Mammary epithelial cell (primary cell): ENCODE measurements at places on chromosomes 4 and X. TPM values are rescaled to one million over a fixed set of nuclear protein-coding genes. Genes with fewer than 3 reads are reported as not detected.

DNA sequence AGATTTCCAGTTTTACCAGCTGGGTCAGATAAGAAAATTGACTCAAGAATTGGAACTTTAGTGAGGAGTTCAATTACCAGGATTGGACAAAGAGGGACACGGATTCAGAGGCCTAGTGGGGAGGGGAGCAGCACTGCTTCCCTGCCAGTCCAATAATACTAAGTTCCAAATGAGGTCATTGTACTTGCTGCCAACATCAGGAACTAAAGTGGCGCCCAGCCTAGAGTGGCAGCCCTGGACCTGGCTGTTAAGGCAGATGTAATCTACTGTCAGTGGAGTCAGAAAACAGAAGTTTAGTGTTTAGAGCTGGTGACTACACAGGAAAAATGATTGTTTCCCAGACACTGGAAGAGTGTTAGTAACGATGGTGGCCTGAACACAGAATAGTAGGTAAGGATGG is 42.7 kb upstream of the RAPGEF2 start:
- no peak for DNase-seq

HERC3 gene
- 36.5 and 61.5 TPM in 2 replicates for total RNA-seq

DNA sequence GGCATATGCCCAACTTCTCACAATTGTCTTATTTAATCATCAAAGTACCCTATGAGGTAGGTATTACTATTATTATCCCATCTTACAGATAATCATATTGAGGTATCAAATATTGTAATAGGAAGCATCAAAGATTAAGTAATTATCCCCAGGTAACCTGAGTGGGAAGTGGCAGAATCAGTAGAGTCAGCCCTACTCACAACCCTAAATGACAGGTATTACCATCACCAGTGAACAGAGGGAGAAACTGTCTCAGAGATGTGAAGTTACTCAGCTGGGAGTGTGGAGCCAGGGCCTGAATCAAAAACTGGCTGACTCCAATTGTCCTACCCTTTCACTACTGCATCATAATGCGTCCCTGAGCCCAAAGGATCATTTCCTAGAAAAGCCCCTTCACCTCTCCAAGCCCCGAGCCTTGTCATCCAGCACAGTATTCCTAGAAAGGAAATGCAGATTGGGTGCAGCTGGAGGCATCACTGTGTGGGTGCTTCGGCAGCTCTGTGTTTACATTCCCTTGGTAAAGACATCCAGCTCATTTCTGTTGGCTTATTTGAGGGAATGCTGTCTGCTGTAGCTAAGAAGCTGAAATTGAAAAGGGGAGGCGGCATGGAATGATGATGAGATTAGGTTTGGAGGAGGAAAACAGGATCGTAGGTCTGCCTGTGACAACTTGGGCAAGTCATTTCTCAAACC is 72.8 kb downstream of the DHX15 start:
- DNase-seq, result no peak

DNA sequence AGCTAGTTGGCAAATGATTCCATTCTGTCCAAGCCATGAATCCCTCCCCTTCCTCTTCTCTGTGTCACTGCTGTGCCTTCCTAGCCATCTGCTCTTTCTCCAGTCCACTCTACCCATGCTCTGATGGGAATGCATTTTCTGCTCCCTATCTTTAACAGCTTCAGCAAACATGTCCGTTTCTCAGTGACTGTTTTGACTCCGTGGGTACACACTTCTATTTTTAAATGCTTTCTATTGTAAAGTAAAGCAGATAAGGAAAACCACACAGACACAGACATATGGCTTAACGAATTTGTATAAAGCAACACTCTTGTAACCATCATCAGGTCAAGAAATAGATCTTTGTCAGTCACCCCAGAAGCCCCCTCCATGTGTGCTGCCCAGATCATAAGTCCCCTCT is 72.4 kb upstream of the KLHL13 start:
- DNase-seq, result no peak

- no peak for DNase-seq
These were observed 220.7 kb downstream of the ANTXR2 start for GRCh38 chr4:79852305-79852730.

DNA sequence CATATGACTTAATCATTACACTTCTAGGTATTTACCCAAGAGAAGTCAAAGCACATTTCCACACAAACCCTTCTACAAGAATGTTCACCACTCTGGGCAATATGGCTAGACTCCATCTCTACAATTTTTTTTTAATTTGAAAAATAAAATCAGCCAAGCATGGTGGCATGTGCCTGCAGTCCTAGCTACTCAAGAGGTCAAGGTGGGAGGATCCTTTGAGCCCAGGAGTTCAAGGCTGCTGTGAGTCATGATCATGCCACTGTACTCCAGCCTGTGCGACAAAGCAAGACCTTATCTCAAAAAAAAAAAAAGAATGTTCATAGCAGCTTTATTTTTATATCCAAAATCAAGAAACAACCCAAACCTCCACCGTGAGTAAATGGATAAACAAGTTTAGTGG is 70.3 kb upstream of the MBNL3 start:
- no peak for DNase-seq

DNA sequence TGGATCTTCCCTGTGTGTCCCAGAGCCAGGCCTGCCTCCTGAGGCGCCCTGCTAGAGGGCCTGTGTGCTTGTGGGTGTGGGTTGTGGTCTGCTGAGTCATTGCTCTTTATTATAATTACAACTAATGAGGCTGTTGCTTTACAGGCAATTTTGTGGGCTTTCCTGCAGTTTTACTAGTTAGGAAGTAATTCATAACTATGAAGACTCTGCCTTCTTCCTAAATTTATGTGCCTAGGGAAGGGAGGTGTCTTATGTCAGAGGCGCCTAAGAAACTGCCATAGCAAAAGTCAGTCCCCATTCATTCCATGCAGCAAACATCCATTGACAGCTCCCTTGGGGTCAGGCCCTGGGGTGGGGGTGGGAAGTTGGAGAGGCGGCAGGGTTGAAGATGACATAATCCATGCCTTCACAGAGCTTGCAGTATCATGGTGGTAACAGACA is 359.2 kb downstream of the IDS start:
- DNase-seq, result peak; percentile 38

GRCh38 chr4:94472056-94472826 is 20.5 kb downstream of the PDLIM5 start:
- DNase-seq, result peak; percentile 43

DOCK11 gene
- 1.3 TPM for total RNA-seq

TMPRSS11D gene
- not detected in 2 replicates for total RNA-seq

GRCh38 chrX:49077941-49078340 is 1.7 kb downstream of the WDR45 start:
- no peak for DNase-seq

DNA sequence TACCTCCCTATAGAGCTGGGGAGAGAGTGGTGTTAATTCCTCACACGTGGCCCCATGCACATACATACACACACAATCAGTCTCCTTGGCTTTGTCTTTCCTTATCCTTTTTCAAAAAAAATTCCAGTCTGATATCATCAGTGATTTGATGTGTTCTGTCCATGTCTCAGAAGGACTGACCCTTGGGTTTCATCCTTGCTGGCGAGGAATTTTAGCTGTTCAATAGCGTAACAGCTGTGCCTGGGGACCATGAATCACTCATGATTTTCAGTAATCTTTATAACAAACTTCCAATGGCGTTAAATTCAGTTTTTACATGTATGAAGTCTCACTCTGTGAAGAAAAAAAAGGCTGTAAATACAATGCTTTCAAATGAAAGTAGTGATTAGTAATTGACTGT is 204.6 kb downstream of the RBMX2 start:
- no peak for DNase-seq

DNA sequence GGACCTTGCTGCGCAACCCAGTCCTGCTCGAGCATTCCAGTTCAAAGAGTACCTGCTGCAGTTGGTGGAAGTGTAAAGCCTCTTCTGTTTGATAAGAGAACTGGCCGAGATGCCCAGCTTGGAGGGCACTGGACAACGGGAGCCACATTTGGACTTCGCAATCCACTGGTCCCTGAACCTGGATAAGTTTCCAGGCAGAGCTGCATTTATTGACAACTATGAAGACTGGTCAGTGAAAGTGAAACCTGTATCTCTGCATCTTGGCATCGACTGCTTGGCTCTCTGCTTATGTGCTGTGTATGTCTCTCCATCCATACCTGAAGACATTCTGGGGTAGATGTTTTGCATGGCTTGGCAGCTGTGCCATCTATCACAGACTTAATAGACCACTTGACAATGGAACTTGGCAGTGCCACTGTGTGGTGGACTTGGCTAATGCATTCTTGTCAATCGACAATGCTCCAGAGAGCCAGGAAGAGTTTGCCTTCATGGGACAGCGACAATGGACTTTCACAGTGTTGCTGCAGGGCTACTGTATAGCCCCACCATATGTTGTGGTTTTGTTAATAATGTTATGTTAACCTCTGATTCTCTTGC is 43.5 kb upstream of the ZBTB33 start:
- DNase-seq, result no peak

ZIC3 gene
- total RNA-seq, result not detected

NRK gene
- 1.5 TPM for total RNA-seq

GRCh38 chr4:23504083-23504482 is 385.8 kb downstream of the PPARGC1A start:
- DNase-seq, result no peak

DNA sequence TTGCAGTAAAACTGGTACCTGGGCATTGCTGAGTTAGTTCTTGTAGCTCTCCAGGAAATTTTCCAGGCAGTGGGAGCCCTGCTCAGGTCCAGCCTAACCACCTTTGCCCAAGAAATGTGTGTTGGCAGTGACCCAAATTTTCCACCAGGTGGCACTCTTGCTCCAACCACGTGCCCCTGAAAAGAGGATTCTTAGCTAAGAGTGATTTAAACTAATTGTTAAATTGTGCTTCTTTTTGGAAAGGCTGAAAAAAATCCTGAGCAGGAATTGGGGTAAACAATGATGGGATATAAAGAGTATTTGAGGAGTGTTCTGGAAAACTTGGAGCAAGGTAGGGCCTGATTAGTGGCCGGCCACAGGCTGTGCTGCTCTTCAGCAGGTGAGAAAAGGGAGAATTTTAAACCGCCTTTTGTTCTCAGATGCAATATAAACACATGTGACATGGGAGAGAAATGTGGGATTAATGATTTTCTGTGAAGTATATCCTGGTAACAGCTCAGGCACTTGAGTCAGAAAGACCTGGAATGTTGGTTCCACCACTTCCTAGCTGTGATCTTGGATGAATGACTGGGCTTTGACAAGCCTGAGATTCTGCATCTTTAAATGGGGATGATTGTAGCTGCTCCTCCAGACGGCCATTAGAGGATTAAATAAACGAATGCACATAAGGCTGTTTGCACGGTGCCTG is 219.6 kb downstream of the PTTG2 start:
- DNase-seq, result peak; percentile 74

GRCh38 chrX:23497919-23498318 is 163.3 kb downstream of the PTCHD1 start:
- DNase-seq, result no peak

MAGEB2 gene
- total RNA-seq, result not detected

DNA sequence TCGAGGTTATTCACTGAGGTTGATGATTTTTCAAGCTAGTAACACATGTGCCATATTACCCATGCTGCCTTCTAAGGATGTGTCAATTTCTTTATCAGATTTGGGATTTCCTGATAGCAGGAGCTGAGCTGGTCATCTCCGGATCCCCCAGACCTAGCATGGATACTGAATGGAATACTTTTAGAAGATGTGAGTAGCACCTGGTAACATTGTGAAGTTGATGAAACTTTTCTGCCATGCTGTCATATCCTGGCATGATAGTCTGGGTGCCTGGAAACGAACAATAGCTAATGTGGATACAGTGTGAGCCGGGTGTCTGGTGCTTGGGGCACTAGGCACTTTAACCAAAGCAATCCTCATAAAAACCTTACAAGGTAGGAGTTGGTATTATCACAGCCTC is 11.0 kb upstream of the CYTL1 start:
- DNase-seq, result no peak

GRCh38 chr4:8495803-8496202 is 55.2 kb downstream of the TRMT44 start:
- no peak for DNase-seq

FDCSP gene
- total RNA-seq, result not detected

- no peak for DNase-seq
These were observed 27.7 kb downstream of the NHSL2 start for GRCh38 chrX:71938371-71938770.

- DNase-seq, result peak; percentile 56
These were observed 193.0 kb upstream of the IGFBP7 start for GRCh38 chr4:57303012-57303751.

GRCh38 chrX:84156821-84157220 is 31.2 kb downstream of the RPS6KA6 start:
- no peak for DNase-seq

DNA sequence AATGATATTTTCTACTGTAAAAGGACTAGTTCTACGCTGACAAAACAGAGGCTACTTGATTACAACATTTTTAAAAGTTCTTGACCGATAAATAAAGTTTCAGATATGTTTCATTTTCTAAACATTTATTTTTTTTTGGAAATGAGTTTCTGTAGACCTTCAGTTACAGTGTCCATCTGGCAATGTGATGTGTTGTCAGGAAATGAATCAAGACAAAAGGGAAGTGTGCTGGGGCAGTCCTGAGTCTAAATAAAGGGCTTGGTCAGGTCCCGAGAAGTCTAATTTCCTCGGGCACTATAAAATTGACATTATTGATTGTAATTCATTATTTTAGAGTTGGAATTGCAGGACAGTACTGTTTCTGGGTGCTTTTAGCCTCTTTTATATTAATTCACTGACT is 57.0 kb upstream of the FTHL17 start:
- DNase-seq, result no peak

AFP gene
- total RNA-seq, result not detected in 2 replicates

GPR50 gene
- total RNA-seq, result not detected in 2 replicates

- no peak for DNase-seq
These were observed 166.1 kb downstream of the BCOR start for GRCh38 chrX:39931529-39932282.

- no peak for DNase-seq
These were observed 190.5 kb downstream of the STPG2 start for GRCh38 chr4:97952763-97953162.

GAGE13 gene
- total RNA-seq, result not detected

DNA sequence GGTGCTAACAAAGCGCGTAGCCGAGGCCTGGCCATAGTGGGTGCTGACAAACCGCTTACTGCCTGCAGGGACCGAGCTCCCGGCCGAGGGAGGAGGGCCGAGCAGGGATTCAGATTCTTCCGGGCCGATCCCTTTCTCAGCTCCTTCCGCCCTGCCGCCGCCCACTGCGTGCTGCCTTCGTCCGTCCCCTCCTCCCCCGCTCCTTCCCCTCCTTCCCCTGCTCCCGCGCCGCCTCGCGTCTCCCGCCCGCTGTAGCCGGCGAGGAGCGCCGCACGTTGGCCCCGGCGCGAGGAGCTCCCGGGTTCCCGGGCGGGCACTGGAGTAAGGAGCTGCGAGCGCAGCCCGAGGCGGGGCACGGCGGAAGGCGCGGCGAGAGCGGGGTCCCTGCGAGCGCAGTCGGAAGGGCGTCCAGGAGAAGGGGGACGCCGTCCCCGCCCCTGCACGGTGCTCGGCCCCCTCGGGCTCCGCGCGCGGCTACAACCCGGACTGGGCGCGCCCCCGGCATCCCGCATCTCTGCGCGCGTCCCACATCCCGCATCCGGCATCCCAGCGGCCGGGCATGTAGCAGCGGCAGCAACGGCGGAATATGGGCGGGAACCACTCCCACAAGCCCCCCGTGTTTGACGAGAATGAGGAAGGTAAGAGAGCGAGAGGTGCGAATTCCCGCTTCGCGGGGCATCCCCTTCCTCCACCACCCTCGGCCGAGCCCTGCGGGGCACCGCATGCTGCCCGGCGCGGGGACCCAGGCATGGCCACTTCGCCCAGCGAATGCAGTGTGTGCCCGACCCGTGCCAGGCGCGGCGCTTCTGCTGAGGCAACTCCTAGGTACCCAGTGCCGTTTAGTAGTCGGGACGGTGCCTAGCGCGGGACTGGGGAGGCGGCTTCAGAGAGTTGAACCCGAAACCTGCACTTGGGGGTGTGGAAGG is at the start of gene STK32B:
STK32B (plus strand) TSS at position 203 of the 926 bp plus-strand sequence.
- DNase-seq, result peak; percentile 80

GRCh38 chr4:52135171-52135570 is 84.1 kb downstream of the SPATA18 start:
- DNase-seq, result no peak
